Dermis microvascular lymphatic vessel endothelial cell (primary cell): ENCODE measurements at places on chromosomes 2 and 18. TPM values are rescaled to one million over a fixed set of nuclear protein-coding genes. Genes with fewer than 3 reads are reported as not detected.

TNFRSF11A gene
- 23.1 and 42.5 TPM in 2 replicates for total RNA-seq

BOLL gene
- total RNA-seq: not detected in 2 replicates

HTR2B gene
- total RNA-seq: 0.64 and 2.8 TPM in 2 replicates

SLC39A10 gene
- 23.2 and 27.6 TPM in 2 replicates for total RNA-seq

CCDC141 gene
- 0.63 and 1.5 TPM in 2 replicates for total RNA-seq

IL1RL2 gene
- 0.13 and 0.25 TPM in 2 replicates for total RNA-seq

ACMSD gene
- not detected in 2 replicates for total RNA-seq

SCLY gene
- 12.1 and 16.0 TPM in 2 replicates for total RNA-seq

GALNT13 gene
- 0.13 and 0.25 TPM in 2 replicates for total RNA-seq

MARCHF4 gene
- total RNA-seq: 0.13 TPM in 2 replicates

GATA6 gene
- total RNA-seq: 0.13 and 0.51 TPM in 2 replicates

PLA2R1 gene
- total RNA-seq: 16.2 and 26.9 TPM in 2 replicates

RGPD3 gene
- 0.13 and 0.25 TPM in 2 replicates for total RNA-seq

IER3IP1 gene
- total RNA-seq: 26.9 and 47.5 TPM in 2 replicates

PDE1A gene
- 6.0 and 10.5 TPM in 2 replicates for total RNA-seq

DNAH7 gene
- under 0.01 TPM in 2 replicates for total RNA-seq

AGXT gene
- total RNA-seq: not detected in 2 replicates

CAPN13 gene
- not detected in 2 replicates for total RNA-seq

SERPINB12 gene
- not detected in 2 replicates for total RNA-seq

SPP2 gene
- total RNA-seq: not detected in 2 replicates

PRR30 gene
- total RNA-seq: not detected in 2 replicates
